ENCODE measurements at places on chromosomes 1 and 21.
A peak's percentile ranks its signal among the peaks of the same experiment; 100 is the strongest.

GRCh38 chr1:220291580-220291979 is 19.3 kb upstream of the RAB3GAP2 start:
- DNase-seq, result no peak

GRCh38 chr1:235892734-235893413 is 26.2 kb upstream of the LYST start:
- no peak for DNase-seq

DNA sequence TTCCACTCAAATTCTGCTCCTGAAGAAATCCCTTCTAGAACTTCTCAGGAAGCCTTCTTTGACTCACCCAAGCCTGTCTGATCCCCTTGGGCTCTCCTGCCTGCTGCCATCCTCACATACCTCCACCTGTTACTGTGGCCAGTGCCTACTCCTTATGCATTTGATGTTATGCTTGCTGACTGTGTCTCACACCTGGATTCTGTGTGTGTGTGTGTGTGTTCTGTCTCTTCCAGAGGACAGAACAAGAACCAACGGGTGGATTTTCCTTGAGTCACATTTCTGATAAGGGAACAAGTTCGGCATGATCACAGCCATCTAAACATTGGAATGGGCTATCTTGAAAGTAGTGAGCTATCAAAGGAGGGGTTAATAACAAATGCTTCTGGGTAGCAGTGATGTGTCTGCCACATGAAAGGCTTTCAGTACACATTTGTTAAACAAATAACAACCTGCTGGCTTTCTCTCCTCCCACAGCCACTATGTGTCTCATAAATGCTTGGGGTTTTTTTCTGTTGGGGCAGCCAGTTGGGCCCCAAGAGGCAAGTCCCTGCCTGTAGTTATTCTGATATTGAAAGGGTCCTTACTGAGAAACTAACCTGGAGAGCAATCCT is 8.9 kb upstream of the GPR37L1 start:
- no peak for DNase-seq

- peak; percentile 61 for DNase-seq
Measured at GRCh38 chr1:22710701-22711049, at the start of gene EPHB2. Gene EPHB2, plus strand, starts transcription at chr1:22710839. Its CDS starts 144 bp downstream, at chr1:22710983.

DNA sequence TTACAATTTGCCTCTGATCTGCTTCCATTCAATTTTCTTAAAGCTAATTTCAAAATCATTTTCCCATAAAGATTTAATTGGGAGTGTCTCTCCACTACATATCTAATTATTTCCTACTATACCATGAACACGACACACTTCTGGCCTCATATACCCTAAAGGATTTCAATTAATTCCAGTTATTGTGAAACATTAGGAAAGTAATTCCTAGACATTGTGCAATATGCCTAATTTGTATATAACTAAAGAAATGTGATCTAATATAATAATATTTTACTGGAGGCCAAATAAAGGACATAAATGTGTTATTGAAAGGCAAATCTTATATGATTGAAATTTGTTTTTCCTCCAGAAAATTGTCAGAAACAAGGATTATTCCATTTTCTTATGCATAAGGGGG is 727.2 kb upstream of the ADGRL2 start:
- no peak for DNase-seq

DNA sequence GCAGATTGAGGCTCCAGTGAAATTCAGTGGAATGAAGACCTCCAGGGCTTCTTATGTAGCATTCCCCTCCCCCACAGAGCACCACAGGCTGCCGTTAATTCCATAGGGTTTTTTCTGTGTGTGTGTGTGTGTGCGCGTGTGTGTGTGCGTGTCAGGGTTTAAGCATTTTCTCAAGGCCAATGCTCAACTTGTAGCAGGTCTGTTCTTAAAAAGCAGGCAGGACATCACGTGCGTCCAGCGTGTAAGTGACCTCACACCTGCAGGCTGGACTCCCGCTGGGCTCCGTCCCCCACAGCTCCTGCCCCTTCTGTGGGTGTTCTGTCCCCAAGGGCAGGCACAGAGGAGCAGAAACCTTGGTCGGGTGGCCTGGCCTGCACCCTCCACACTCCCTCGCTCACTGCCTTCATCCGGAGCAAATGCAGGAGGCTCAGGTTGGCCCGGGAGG is 5.3 kb downstream of the PRDM16 start:
- DNase-seq, result no peak

GRCh38 chr21:25425156-25425555 is 182.1 kb downstream of the MRPL39 start:
- no peak for DNase-seq

GRCh38 chr1:58446368-58446767 is 100.2 kb downstream of the OMA1 start:
- no peak for DNase-seq

- DNase-seq, result no peak
Measured at GRCh38 chr1:198860371-198860770, 221.5 kb downstream of the PTPRC start.

- no peak for DNase-seq
Measured at GRCh38 chr1:190456129-190456528, 21.5 kb downstream of the BRINP3 start.

GRCh38 chr1:219927956-219928790 is at the start of gene SLC30A10:
Gene SLC30A10, minus strand, starts transcription at chr1:219928557. Its CDS starts 117 bp downstream, at chr1:219928440.
- peak; percentile 56 for DNase-seq

DNA sequence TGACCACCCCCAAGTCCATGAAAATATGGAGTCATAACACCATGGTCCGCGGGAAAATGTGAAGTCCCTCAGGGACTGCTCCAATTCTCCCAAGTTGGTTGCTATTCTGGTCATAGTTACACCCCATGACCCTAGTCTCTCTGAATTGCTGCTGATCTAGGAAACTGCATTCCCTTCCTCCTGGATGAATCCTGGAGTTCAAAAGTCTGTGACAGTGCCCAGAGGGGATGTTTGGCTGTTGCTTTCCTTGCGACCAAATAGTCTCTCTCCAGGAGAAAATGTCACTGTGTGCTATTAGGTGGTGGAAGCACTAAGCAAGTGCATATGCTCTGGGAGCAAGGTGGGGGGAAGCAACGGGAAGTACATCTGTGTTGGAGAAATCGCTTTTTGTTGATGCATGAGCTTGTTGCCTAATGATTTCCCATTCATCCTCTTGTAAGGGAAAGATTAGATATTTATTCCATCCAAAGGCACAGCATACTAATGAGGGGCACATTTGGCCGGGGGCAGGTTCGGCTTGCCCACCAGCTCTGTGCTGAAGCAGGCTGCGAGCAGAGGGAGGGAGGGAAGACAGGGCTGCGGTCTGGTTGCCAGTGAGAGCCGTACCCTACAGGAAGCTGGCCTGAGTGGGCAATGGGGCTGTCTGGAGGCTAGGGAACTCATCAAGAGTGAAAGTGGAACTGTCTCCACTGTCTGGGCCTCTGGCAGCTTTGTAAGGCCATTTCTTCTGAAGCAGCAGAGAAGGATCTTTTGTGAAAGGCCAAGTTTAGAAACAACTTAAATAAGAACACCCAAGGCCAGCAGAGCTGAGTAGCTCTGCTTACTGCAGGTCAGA is 27.2 kb downstream of the SYT6 start:
- DNase-seq, result no peak

DNA sequence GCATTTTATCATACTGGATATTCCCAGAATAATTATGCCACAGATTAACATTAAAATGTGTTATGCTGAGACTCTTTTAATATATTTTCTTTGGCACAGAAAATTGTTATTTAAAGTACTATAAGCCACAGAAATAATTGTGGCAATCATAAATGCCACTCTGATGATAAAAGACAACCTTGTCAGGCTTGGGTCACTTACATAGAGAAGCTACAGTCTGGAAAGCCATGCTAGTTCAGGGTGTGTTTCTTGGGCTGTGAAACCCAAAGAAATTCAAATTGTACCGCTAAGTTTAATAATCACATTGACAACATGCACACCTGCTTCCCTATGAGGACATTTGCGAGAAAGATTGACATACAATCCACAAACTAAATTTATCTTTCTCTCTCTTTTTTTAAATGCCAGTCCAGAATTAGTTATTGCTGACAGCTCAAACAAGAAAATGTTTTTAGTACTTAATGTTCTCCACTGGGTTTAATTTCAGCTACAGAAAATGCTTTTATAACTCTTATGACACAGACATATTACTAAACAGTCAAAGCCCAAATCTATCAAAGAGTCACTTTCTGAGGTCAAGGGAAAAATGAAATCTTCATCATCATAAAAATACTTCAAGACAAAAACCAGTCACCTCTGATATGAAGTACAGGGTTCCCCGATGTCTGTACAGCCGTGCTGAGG is 38.7 kb downstream of the TTC13 start:
- DNase-seq, result no peak

- peak; percentile 73 for DNase-seq
Measured at GRCh38 chr1:150548632-150549495, at the start of gene ADAMTSL4. Gene ADAMTSL4, plus strand, starts transcription at chr1:150549408. Its CDS starts 2,881 bp downstream, at chr1:150552289.

GRCh38 chr1:89271341-89272015 is 1.2 kb downstream of the GBP5 start:
- DNase-seq, result no peak

- no peak for DNase-seq
Measured at GRCh38 chr1:229864686-229865230, 202.3 kb upstream of the GALNT2 start.

DNA sequence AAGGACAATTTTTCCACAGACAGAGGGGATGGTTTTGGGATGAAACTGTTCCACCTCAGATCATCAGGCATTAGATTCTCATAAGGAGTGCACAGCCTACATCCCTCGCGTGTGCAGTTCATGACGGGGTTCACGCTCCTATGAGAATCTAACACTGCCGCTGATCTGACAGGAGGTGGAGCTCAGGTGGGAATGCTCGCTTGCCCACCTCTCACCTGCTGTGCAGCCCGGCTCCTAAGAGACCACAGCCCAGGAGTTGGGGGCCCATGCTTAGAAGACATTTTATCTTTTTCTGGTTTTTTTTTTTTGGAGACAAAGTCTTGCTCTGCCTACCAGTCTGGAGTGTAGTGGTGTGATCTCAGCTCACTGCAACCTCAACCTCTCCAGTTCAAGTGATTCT is 16.0 kb downstream of the GNB1 start:
- no peak for DNase-seq

DNA sequence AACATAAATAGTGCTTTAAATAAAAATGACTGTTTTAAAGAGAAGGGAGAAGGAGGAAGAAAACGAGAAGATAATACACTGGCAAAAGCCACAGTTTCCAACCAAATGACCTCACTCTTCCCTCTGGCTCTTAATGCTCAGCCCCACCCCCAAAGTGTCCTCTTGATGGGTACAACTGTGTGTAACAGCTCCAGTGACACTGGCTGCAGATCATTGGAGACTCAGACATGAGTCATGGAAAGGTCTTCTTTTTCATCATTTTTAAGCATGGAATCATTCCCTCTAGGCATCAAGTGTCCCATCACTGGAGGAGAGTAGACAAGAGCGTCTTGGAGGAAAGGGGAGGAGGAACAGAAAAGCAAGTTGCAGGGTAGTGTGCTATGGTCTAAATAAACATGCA is 333.0 kb downstream of the PAPPA2 start:
- DNase-seq, result no peak

Measured in ovary (tissue), 10 donors.